ENCODE measurements at places on chromosomes 1 and 21.

- no peak for DNase-seq
Measured at GRCh38 chr1:183611021-183611420, 20.8 kb upstream of the NCF2 start.

GRCh38 chr1:183841950-183842794 lies 37.3 kb downstream of the RGL1 start:
- peak; percentile 94 for DNase-seq

DNA sequence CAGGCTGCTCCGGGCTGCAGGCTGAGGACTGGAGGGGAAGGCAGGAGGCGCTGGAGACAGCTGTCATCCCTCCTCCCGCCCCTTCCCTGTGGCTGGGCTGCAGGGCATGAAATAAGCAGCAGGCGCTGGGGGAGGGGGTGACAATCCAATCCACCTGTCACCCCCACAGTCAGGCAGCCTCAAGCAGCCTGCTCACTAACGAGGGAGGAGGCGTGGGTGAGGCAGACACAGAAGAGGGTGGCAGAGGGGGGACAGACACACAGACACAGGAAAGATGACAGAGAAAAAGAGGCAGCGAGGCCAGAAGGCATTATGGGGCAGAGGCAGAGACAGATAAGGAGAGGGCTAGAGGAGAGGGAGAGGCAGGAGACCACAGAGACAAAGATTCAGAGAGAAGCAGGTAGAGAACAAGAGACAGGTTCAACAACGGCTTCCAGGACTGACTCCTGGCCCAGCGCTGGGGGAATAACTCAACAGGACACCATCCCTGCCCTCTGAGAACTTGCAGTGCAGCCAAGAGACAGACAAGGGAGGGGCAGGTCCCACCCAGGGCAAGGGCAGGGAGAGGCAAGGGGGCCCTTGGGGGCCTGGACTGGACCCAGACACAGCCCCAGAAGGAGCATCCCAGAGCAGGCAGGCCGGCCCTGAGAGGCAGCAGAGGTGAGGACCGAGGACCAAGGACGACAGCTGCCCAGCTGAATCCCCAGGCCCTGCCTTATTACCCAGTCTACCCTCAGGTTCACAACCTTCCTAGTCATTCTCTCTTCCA lies 11.2 kb downstream of the MEF2D start:
- no peak for DNase-seq

DNA sequence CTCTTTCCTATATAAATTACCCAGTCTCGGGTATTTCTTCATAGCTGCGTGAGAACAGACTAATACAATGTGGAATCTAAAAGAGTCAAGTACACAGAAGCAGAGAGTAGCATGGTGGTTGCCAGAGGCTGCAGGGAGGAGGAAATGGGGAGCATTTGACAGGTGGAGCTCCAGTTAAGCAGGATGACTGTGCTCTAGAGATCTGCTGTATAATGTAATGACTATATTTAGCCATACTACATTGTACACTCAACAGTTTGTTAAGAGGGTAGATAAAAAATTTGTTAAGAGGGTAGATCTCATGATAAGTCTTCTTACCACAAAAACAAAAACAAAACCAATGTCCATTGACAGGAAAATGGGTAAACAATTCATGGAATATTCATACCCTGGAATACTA lies 82.1 kb downstream of the MT1HL1 start:
- no peak for DNase-seq

DNA sequence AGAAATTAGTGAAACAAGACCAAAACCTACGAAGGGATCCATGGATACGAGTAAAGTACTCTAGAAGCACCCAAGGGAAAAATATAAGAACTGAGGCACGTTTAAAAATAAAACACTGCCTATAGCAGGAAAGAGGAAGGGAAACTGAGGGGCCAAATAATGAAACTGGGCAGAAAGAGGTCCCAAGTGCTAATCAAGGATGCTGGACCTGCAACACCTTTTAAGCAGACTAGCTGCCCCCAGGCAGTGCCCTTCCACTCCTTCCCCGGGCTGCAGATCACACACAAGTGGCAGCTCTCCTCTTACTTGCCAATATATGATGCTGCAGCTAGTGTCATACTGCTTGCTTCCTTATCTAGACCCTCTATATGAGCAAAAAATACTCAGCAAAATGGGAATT lies 7.6 kb upstream of the OTUD7B start:
- DNase-seq, result no peak

- no peak for DNase-seq
Measured at GRCh38 chr1:71755441-71755840, 526.9 kb downstream of the NEGR1 start.

- no peak for DNase-seq
Measured at GRCh38 chr1:92980732-92981647, 19.7 kb upstream of the DIPK1A start.

Measured in ELR (cell line).